NCI-H1417 treated with DMSO at 0.1 percent for 48 hours (cell line): ENCODE measurements at places on chromosomes 5 and 9.

GRCh38 chr9:982394-983230, 6.2 kb downstream of the DMRT3 start:
- no peak for DNase-seq

GRCh38 chr5:157345067-157345466, 79.1 kb downstream of the CYFIP2 start:
- no peak for DNase-seq

GRCh38 chr5:80957031-80957761, 3.0 kb upstream of the RASGRF2 start:
- no peak for DNase-seq

GRCh38 chr9:133139246-133140173, 18.5 kb upstream of the RALGDS start:
- no peak for DNase-seq

DNA sequence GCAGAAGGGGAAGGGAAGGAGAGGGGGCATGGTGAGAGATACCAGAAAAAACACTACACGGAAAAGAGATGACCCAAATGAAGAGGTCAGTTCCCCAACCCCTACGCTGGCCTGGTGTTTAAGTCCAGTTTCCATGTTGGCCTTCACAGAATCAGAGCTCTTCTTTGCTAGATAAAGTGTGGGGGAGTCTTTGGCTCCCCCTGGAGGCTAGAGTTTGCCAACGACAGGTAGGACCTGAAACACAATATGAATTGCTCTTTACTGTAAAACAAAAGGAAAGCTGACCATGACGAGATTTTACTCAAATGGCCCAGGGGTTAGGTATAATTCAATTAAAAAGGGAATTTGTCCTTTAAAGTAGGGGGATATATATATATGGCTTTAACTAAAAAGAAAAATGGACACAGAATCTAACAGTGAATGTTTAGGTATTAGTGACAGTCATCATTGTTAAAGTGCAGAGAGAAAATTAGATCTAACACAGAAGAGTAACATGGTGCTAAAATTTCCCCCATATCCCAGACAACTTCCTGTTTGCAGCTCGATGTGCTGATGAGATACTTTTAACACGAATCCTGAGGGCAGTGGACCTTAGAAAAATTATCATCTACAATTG, 92.0 kb downstream of the SV2C start:
- no peak for DNase-seq

- no peak for DNase-seq
Measured at GRCh38 chr5:135137146-135137915, 103.3 kb upstream of the PITX1 start.

DNA sequence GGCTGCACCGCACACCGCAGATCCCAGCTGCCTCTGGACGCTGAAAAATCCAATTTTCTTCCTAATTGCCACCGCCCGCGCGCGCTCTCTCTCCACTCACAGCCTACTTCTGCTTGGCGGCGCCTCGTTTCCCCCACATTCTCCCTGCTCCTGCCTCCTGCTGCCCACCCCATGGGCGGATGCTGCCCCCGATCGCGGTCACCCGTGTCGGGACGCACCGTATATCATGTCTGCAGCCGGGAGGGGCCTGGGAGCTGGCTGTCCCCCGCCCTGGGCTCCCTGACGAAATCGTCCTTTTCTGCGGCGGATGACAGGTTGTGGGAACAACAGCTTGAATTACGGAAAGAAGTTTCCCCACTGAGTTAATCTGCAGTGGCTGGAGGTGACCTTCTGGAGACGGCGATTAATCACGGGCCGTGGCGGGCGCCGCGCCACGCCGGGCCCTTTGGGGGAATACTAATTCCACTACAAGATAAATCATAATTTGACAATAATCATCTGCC, 36.3 kb upstream of the PSD2 start:
- DNase-seq = no peak

GRCh38 chr5:42887097-42887496, 75.4 kb upstream of the SELENOP start:
- DNase-seq = no peak

- no peak for DNase-seq
Measured at GRCh38 chr5:34957857-34958690, 28.7 kb downstream of the DNAJC21 start.

GRCh38 chr5:65186646-65187227, 295.0 kb downstream of the ADAMTS6 start:
- no peak for DNase-seq

- DNase-seq = no peak
Measured at GRCh38 chr5:79712741-79713140, 23.1 kb downstream of the CMYA5 start.

DNA sequence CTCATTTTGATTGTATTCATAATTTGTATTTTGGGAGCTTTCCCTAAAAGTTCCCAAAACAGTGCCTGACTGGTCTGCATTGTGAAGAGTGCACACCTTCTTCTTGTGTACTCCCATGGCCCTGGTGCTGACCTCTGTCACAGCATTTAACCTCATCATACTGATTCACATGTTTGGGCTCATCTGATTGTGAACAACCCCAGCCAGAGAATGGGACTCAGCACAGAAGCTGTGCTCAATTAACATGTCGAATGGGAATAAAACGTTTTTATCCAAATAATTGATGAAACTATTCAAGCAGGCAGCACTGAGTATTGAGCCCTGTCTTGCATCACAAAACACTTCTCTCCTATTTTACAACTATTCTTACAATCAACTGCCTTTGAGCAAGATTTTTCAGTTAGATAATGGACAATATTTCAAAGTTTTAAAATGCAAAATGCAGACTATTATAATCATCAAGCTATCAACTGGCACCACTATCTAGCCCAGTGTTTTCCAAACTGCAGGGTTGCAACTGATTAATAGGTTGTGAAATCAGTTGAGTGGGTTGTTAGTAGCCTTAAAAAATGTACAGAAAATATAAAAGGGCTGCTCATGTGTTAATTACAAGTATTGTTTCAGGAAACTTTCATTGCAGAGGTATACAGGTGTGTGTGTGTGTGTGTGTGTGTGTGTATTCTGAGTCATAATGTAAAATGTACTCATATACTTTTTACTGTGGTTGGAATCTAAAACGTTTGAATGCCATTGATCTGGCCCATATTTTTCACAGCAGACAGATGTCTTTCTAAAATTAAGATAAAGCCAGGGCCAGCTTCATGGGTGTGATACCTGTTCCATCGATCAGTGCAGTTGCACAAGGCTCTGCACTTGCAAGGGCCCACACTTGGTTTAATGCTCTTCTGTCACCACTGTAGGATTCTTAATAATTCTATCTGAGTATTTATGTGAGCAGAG, 190.5 kb downstream of the PIK3R1 start:
- DNase-seq = no peak
